ENCODE measurements at places on chromosomes 2 and 18.

GRCh38 chr2:85724731-85725181 lies 29.0 kb upstream of the ATOH8 start:
- DNase-seq, result no peak

DNA sequence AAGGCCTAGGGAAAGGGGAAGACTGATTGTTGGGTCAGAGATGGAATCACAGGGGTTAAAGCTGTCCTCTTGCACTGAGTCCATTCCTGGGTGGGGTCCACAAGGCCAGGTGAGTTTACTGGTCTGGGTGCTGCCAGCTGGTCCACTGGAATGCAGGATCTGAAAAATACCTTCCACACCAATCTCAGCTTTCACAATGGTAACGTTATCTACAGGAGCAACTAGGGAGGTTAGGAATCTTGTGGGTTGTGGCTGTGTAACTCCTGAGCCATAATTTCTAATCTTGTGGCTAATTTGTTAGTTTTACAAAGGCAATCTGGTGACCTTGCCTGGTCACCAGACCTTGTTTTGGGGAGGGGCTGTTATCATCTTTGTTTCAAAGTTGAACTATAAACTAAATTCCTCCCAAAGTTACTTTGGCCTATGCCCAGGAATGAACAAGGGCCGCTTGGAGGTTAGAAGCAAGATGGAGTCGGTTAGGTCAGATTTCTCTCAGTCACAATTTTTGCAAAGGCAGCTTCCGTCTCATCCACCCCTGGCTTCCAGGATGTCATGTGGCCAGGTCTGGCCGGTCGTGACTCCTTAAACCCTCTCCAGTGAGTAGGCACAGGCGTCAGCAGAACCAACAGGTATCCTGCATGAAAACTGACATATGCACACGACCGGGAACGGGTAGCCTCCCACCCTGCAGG lies 123.3 kb upstream of the SH3BP4 start:
- DNase-seq, result no peak

DNA sequence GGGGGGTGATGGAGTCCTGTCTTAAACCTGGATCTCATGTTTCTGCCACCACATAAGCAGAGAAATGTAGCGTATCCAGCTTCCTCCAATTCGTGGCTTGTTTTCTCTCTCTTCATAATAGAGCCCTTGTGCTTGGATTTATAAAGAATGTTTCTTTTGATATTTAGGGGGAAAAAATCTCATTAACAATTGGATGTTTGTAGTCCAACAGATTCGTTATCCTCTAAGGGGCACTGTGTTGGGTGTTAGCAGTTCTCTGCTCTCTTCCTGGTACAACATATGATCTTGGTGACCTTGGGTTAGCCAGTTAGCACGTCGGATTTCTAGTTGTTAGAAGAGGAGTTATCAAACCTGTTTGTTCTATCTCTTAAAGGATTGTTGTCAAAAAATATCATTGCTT lies 127.8 kb downstream of the FMNL2 start:
- no peak for DNase-seq

DNA sequence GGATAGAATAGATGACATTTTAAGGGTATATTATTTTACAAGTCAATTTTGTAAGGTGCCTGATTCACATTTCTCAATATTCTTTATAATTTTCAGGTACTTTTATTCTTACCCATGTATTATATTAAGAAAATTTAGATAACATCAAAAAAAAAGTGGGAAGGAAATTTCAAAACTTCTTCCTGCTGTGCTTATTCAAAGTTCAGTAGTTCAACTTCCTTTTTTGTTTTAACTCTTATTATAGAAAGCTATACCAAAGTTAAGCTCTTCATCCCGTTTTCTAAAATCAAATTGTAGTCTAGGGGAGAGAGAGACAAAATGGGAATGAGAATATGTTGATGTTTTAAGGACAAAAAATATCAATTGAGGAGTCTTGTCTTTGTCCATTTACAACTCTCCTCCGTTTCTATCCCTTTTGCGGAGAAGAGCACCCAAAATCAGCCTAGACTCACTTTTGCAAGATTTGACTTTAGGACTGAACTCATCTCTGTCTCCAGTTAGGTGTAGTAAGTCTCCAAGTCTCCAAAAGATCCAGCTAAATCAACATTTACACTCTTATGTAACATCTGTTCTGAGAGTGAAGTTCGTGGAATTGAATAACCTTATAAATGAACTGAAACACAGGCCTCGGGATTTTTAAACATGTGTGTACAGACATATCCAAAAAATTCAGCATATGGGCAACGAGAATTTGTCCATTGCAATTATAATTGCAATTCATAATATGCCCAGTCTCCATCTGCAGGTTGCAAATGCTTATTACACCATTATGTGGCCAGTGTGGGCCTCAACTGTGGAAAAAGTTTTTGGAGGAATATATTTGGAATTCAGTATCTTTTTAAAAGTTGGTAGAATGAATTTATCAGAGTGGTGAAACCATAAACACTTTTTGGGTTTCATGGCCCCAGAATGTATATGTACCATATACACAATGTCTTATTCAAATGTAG lies 23.9 kb downstream of the FAM124B start:
- DNase-seq, result no peak

GRCh38 chr2:96891591-96892333 lies 21.9 kb upstream of the SEMA4C start:
- DNase-seq, result peak; percentile 53

DNA sequence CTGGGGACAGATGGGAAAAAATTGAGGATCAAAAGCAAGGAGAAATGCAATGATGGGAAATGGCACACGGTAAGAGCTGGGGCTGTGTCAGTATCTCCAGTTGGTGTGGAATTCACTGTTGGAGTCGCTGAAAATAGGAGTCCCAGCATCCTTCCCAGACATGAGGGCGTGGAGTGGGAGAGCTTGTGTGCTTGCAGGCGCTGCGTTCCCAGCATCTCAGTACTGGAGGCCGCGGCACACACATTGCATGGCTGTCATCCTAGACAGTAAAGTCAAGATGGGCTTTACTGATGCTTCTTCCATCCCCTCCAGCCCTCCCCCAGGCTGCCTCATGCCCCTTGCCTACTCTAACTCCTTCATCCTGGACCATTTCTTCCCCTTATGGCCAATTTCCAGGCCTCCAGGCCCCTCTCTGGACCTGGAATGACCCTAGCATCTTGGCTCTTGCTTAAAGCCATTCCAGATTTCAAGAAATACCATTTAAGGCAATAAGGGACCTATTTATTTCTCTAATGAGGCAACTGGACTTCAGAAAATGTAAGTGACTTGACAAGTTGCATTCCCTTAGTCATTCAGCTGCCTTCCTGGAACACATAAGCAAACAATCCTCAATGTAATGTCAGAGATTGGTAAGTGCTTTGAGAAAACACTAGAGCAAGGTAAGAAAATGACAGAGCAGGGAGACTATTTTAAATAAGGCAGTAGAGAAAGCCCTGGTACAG lies 70.5 kb upstream of the TTC39C start:
- peak; percentile 67 for DNase-seq

GRCh38 chr2:215479121-215479520 lies 43.3 kb upstream of the FN1 start:
- no peak for DNase-seq
